ENCODE measurements at places on chromosomes 3 and 15.

DNA sequence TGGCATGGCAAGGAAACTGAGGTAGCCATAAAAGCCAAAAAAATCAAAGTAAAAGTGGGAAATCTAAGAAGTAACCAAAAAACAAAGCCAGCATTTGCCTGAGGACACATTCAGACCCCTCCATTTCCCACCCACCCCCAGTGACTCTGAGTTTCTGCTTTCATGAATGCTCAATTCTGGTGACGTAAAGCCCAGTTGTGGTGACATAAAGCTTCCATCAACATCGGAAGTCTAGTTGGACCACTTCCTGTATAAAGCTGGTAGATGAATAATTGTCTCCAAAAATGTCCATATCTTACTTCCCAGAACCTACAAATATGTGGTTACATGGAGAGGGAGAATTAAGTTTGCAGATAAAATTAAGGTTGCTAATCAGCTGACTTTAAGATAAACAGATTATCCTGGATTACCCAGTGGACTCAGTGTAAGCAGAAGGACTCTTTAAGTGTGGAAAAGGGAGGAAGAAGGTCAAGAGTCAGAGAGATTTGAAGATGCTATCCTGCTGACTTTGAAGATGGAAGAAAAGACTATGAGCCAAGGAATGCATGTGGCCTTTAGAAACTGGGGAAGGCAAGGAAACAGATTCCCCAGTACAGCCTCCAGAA lies 62.0 kb upstream of the ST3GAL6 start:
- no peak for DNase-seq

DNA sequence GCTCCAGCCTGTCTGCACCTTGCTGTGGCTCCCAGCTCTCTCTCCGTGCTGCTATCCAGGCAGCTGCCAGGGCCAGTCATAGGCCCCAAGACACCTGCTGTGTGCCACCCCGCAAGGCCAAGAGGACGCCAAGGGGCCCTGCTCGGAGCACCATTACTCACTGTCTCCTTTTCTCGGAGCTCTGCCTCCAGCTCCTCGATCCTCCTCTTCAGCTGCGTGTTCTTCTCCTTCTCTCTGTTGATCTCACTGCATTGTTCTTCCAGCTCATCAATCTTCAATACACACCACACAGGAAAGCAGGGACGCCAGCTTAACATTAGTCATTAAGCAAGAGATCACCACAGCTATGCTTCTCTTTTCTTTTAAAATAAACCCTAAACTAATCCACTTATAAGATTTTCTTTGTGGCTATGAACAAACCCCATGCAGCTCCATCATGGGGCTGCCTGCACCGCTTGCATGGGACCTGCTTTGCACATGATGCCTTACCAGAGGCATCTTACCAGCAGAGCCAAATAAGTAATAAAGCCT lies 42.6 kb downstream of the WHAMM start:
- no peak for DNase-seq

DNA sequence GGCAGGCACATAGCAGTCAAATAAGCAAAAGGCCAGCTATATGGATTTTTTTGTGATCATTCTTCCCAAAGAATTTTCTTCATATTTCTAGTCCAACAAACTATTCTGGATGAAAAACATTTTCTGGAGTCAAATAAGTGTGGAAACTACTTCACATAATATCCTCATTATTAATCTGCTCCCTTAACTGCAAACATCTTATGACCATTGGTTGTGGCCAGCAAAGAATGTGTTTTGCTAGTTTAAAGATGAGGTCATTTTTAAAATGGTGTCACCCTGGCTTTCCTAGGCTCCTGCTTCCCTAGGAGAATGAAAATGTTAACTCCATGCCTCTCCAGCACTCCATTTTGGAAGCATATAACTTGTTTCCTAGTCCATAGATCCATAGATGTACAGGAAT lies 118.8 kb downstream of the SST start:
- DNase-seq, result no peak

DNA sequence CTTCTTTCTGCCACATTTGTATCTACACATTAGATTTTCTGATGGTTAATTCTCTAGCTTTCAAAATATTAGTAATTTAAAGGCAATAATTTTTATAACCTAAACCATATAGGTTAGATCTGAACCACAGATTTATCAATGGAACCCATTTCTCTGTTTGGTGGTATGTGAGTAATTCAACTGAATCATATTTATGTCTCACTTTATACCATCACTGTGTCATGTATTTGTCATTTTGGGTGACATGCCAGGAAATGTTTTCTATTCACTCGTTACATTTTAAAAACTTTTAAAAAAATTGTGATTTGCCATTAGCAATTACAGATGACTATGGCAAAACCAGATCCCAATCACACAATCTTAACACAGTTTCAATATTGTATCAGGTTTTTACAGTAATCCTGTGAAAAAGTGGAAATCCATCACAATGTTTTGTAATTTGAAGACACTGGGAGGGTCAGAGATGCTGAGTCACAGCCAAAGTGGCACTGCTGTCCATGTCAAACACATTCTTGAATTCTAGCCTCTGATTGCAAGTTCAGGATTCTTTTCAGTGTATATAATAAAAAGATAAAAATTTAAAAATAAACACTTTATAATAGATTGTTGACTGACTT lies 356.0 kb upstream of the RBMS3 start:
- no peak for DNase-seq

- no peak for DNase-seq
Observed at GRCh38 chr3:152091725-152092124, 177.0 kb upstream of the MBNL1 start.

GRCh38 chr3:190197346-190197763 lies 76.7 kb upstream of the P3H2 start:
- DNase-seq, result no peak

- no peak for DNase-seq
Observed at GRCh38 chr15:51768018-51768417, 16.6 kb downstream of the TMOD2 start.

GRCh38 chr3:109532257-109533216 lies 195.2 kb upstream of the DPPA4 start:
- DNase-seq, result no peak

All from esophagus squamous epithelium (tissue), 5 donors.